ENCODE measurements at places on chromosomes 2 and 18.

- DNase-seq = peak; percentile 6
Observed at GRCh38 chr2:131413148-131413747, 49.3 kb upstream of the RAB6D start.

GRCh38 chr2:152247337-152247695 lies 71.8 kb upstream of the STAM2 start:
- no peak for DNase-seq

DNA sequence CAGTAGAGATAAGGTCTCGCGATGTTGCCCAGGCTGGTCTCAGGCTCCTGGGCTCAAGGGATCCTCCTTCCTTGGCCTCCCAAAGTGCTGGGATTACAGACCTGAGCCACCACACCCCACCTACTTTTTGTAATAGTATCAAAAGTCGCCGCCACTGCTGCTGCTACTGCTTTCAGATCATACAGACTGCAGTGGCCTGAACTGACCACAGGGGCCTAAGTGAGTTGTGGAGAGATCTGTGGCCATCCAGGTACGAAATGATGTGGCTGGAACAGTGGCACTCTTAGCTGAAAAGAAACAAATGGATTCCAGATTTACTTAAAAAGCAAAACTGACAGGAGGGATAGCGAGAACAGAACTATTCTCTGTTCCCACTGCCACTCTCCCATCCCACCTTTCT lies 32.9 kb upstream of the POMC start:
- no peak for DNase-seq

DNA sequence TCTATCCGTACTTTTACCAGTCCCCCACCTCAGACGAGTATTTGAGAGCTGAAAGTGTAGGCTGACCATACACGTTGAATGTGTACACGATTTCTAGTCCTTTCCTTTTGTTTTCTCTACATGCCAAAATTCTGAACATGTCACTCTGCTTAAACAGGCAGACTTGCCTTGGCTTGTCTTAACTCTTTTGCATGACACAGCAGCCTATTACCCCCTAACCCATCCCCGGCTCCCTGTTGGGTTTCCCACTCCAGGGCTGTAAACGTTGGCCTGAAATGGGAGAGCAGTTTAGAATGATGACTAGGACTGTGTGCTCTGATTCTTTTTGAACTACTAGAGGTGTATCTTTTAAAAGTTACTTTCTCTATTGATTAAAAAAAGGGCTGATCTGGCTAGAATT lies 19.1 kb downstream of the MTCL1 start:
- DNase-seq = no peak

GRCh38 chr18:31645411-31645810 lies 39.0 kb downstream of the B4GALT6 start:
- DNase-seq = no peak

- no peak for DNase-seq
Observed at GRCh38 chr2:169520896-169521295, 11.4 kb downstream of the KLHL41 start.

GRCh38 chr2:16554060-16554583 lies 111.5 kb downstream of the CYRIA start:
- no peak for DNase-seq

- no peak for DNase-seq
Observed at GRCh38 chr2:144015655-144016245, 504.2 kb downstream of the ZEB2 start.

- no peak for DNase-seq
Observed at GRCh38 chr2:72148003-72148836, 558 bp upstream of the CYP26B1 start.

DNA sequence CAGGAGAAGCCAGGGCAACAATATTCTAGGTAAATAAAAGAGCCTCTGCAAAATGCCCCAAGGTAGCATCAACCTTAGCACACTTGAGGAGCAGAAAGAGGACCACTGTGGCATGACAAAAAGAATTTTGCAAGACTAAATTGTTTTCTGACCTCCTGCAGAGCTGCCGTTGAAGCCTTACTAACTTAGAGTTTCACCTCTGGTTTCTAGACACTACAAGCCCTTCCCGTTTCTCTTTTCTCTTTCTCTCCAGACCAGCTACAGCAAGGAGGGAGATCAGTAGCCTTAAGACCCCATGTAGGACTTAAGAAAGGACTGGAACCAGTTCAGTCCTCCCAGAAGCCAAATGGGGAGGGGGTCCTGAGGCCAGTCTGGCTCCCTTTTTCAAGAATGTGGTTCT lies 73.3 kb upstream of the SP3 start:
- DNase-seq = no peak

DNA sequence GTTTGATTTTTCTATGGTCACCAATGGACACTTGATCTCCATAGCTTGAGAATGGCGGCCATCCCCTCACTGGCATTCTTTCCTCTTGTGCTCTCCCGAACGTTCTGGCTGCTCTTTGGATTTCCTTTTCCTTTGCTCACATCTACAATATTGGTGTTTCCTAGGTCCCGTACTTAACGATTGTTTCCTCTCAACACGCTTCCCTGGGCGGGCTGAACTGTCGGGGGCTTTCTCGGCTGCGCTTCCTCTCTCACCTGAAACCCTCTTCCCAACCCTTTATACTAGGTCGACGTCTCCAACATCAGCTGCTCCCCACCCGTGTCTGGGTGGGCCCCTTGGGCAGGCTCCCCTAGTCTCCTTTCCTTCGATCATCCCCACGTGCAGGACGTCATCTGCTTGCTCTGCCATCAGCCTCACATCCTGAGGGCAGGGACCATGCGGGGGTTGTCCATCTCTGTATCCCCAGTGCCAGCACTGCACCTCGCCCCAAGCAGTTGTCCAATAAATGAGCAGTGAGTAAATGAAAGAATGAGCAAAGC lies 634 bp upstream of the DIS3L2 start:
- no peak for DNase-seq

Measured in effector CD4-positive, alpha-beta T cell (primary cell).